ENCODE measurements at places on chromosomes 7 and 10.

DNA sequence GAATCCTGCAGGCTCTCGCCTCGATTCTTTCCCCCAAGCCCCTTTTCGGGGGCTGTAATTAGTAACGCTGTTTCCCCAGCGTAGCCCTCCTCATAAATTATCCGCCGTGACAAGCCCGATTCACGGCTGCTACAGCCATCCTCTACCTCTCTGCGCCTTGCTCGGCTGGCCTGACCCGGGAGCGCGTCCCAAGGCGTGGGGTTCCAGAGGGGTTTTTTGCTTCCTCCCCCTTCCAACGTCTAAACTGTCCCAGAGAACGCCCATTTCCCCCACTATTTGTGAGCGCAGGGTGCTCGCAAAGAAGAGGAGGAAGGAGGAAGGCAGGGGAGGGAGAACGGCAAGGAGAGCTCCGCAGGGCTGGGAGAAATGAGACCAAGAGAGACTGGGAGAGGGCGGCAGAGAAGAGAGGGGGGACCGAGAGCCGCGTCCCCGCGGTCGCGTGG lies 880 bp downstream of the HOXA5 start:
- DNase-seq = no peak

- no peak for DNase-seq
Measured at GRCh38 chr10:29926693-29927048, 132.7 kb downstream of the JCAD start.

DNA sequence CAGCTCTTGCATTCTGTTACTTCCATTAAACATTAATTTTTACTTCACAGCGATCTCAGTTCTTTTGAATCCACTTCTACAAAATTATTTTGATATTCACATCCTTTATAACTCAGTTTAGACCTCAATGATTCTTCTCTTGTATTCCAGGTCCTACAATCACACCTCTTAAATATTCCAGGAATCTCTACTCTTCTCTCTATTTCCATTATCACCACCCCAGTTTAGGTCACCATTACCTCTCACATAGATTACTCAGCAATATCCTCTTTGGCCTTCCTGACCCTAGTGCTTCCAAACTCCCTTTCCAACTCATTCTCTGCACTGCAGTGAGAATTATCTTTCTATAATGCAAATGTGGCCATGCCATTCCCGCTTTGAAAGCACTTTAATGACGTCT lies 27.1 kb upstream of the GPR37 start:
- no peak for DNase-seq

GRCh38 chr7:54823776-54824175 lies 64.8 kb upstream of the SEC61G start:
- no peak for DNase-seq

DNA sequence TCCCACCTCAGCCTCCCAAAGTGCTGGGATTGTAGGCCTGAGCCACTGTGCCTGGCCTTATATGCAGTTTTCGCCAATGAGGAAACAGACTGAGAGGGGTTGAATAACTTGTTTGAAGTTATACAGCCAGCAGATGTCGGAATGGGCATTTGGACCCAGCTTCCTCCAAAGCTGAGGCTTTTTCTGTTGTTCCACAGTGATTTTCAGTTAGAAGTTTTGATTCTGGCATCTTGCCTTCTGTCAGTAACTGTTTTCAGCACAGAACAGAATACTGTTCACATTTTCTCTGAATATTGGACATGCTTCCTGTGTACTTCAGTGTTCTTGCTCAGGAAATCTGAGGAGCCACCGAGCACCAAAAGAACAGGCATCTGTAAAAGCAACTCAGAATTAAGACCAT lies 287.2 kb downstream of the CAMK1D start:
- no peak for DNase-seq

GRCh38 chr7:14457568-14458453 lies 444.7 kb downstream of the DGKB start:
- peak; percentile 6 for DNase-seq

- DNase-seq = no peak
Measured at GRCh38 chr7:156842740-156843140, 50.2 kb downstream of the LMBR1 start.

- DNase-seq = no peak
Measured at GRCh38 chr10:86410542-86411124, 44.0 kb upstream of the GRID1 start.

DNA sequence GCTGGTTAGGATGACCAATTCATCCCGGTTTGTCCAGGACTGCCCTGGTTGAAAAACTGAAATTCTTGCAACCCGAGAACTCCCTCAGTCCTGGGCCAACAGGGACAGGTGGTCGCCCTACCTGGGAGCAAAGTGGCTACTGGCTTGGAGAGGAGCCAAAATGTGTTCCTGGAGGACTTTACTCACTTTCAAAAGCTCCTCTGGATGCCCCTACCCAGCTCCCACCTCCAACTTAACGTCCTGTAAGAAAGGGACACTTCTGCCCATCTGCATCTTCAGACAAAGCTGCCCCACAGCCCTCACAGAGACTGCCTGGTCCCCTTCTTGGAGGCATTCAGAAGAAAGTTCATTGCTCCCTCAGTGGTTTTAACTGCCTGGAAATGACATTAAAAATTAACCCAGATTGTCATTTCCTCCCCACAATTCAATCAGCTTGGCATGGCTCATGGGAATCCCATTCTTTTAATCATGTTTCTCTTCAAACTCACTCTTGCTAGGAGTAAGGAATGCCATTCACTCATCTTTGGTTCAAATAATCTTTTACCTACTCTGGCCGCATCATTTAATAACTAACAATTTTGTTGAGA lies 24.0 kb upstream of the HSPA12A start:
- no peak for DNase-seq

GRCh38 chr10:29158066-29158465 lies 130.8 kb upstream of the LYZL1 start:
- no peak for DNase-seq

- DNase-seq = peak; percentile 42
Measured at GRCh38 chr10:69644658-69645295, 14.7 kb downstream of the FAM241B start.

DNA sequence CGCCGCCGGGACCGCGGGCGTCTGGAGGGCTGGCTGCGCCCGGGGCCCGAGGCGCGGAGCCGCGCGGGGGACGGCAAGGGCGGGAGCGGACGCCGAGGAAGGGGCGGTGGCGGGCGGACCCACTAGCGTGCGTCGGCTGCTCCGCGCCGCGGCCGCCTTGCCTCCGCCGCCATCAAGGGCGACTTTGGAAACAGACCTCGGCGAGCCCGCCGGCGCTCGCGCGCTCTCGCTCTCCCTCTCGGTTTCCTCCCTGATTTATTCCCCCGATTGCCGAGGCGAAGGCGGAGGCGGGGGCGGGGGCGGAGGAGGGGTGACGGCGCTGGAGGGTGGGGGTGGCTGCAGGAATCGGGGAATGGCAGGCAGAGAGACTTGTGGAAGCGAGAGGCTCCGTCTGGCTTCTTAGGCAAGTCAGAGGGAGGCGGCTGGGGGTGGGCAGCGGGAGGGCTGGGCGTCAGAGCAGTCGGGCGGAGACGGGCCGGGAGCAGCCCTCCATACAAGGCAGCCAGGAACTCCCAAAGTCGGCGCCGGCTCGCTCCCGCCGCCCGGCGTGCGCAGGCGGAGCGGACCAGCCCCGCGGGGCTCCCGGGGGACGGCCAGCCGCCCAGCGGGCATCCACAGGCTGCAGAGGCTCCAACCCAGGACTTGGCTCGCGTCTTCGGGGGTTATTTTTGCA lies at the start of gene CACNA2D1:
TSS of gene CACNA2D1 (minus strand) at position 231 of the 673 bp plus-strand sequence.
- no peak for DNase-seq

- DNase-seq = no peak
Measured at GRCh38 chr7:72538856-72539255, 126.7 kb upstream of the CALN1 start.

DNA sequence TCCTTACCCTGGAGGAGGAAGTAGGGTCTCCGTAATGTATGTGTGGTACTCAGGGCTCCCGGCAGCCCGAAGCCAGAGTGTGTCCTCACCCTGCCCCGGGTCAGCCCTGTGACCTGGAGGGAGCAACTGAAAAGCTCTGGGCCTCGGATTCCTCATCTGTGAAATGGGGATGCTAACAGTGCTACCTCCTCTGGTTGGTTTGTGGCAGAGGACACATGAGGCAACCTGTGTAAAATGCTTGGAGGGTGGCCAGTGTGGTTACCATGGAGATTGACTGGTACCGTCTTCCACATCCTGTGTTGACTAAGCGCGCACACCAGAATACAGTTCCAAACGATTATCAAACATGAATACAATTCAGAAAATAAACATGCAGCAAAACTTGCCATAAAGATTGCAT lies 163.8 kb upstream of the KLF6 start:
- peak; percentile 43 for DNase-seq

DNA sequence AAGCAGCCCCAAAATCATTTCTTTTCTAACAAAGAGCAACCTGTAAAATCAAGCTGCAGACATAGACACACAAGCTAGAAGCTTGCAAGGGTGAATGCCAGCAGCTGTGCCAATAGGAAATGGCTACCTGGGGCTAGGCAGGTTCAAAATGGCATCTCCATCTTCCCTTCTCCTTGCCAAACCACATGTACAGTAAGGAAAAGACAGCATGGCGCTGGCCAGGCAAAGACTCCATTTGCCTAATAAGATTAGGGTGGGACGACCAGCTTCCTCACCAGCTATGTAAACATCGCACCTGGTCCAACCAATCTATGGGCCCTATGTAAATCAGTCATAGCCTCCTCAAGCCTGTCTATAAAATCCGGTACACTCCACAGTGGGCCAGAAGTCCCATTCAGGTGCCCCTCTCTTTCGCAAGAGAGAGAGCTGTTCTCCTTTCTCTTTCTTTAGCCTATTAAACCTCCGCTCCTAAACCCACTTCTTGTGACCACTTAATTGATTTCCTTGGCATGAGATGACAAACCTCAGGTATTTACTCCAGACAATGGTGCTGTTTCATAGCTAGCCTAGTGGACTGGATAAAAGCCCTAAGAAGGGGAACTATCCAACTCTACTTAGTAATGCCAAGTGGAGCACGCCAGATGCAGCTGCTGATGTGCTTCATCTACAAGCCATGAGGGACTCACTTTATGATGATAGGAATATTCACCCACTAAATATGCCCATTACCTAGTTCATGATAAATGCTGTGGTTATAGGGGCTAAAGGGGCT lies 44.1 kb downstream of the HTR7 start:
- no peak for DNase-seq

GRCh38 chr10:118054383-118054782 lies 7.6 kb upstream of the RAB11FIP2 start:
- DNase-seq = no peak

DNA sequence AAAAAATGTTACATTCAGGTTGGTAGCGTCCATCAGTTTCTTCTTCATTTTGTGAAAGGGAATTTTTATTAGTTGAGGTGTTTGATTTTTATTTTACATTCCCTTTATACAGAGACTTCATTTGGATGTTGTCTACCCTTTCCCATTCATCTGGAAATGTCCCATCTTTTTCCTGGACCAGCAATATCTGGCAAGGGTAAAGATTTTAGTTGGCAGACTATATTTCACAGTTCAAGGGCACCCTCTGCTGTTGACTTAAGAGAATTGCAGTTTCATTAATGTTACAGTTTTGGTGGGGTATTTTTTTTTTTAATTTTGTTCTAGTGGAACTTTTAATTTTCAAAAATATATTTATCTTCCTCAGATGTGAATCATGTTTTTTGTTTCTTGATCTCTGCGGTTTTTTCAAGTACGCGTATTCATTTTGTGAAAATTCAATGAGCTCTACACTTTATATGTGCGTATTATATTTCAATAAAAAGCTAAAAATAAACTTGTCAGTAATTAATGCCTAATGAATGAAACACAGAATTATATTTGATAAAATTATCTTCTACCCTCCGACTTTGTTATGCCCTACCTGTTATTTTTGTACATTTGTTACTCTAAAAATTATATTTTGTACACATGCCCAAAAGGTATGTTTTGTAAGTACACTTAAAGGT lies 97.9 kb upstream of the KLF14 start:
- no peak for DNase-seq

DNA sequence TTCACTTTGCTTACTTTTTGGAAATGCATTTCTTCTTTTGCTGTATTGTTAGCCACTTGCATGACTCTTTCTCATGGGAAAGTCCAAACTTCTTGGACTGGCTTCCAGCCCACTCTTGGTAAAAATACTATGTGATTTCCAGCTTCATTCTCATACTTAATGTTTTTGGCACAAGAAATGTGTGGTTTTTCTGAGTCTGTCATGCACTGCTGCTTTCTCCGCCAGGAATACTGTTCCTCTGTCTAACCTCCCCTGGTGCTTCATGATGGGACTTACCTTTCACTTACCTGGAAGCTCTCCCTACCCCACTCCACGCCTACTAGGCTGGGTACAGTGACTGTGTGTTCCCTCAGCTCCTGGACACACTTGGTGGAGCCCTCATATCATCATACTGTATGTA lies 18.7 kb downstream of the MGAM2 start:
- DNase-seq = no peak

GRCh38 chr7:117146511-117146910 lies 176.3 kb downstream of the WNT2 start:
- DNase-seq = no peak

DNA sequence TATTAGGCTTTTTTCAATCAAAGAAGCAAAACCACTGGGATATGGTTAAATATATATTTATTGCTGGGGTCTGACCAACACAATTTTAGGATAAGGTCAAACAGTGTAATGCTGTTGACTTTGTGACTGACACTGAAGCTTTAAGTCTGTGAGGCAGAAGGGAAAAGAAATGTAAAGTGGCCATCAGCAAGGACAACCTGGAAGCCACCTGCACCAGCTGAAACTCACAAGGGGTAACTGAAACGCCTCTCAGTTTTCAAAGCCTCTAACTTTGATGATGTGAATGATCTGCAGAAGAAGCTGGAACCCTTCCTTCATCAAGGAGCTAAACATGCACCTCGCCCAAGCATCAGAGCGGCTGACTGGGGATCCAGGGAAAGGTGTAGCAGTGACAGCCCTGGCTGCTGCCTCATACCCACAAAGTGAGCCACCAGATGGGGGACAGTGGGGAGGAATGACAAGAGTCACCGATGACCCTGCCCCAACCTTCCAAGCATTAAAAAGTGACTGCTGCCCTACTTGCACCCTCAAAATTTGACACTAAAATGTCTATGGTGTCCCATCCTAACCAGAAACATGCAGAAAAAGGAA lies 284.9 kb upstream of the CNTNAP2 start:
- DNase-seq = no peak

- DNase-seq = no peak
Measured at GRCh38 chr7:102096012-102096332, 190.7 kb upstream of the SH2B2 start.

GRCh38 chr7:94056796-94057207 lies 52.6 kb upstream of the BET1 start:
- DNase-seq = no peak
